ENCODE measurements at places on chromosomes 12 and 14.

DNA sequence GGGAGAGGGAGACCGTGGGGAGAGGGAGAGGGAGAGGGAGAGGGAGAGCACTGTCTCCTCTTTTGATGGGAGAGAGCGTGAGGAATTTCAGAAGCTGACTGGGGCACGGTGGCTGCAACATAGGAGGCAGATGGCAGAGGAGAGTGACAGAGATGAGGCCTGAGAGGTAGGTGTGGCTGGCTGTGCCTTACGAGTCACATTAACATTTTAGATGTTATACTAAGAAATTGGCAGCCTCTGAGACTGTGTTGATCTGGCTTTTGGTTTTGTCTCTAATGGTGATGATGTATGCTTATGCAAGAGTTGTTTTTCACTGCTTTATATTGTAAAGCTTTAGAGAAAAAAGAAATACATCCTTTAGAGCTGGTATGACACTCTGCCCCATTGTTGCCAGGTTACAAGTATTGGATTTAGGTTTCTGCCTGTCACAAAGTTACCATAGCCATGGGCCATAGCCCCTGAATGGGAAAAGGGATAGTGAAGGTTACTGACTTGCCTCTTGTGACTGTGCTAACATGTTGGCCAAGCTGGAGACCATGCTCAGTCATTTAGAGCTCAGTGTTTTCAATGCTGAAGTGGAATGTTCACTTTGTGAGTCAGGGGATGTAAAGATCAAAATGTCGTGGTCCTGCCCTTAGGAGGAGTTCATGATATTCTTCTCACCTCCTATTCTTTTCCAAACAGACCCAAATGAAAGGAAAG lies 186.2 kb downstream of the SYNE2 start:
- DNase-seq: no peak

- DNase-seq: no peak
Measured at GRCh38 chr14:30938617-30939016, 64.3 kb downstream of the COCH start.

DNA sequence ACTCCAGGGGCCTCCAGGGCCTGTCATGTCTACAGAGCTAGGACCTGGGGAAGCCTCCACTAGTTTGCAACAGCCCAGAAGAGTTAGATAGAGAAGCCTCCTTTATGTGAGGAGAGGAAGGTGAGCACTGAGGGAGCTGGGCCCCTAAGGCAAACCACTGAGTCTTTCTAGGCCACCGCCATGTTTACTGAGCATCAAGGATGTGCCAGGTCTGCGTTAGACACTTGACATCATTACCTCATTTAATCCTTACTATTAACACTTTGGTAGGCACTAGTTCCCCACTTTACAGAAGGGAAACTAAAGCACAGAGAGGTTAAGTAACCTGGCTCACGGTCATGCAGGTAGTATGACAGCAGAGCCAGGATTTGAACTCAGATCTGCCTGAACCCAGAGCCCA lies 12.9 kb downstream of the CTDSP2 start:
- DNase-seq: no peak

DNA sequence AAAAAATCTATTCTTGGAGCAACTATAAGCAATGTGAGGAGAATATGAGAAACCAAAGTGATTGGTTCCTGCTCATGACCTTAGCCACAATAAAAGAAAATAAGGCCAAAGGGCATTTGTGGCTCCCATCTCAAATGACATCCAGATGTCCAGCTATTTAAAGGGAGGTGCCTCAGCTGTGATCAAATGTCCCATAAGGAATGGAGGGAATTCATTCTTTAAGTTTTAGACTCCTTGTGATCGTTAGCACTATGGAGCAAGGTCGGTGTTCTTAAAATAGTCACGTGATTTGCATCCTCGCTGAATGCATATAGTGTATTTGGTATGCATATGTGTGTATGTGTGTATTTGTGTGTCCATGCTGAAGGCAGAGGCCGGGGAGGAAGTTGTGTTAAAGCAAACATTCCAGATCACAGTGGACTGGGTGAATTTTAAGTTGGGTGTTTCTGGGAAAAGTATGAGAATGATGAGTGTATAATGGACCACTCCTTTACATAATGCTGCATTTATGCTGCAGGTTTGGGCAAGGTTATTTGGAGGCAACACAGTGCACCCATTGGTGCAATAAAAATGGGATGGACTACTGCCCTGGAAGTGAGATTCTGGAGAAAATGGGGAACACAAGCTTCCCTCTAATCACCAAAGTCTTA lies 5.6 kb upstream of the E2F7 start:
- DNase-seq: peak; percentile 37

DNA sequence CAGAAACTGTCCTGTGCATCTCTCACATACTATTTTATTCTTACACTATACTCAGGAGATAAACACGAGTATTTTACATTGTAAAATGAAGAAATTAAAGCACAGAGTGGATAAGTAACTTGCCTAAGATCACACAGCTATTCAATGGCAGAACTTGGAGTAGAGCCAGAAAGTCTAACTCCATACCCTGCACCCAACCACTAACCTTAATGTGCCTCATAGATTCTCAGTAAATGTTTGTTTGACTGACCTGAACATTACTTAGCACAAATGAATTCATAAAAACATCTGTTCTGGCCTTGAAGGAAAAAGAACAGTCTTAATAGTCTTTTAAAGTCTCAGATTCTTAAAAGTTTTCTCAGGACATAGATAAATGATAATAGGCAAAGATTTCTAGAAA lies 83.5 kb upstream of the OVCH1 start:
- DNase-seq: no peak

GRCh38 chr12:110641521-110641920 lies 27.6 kb downstream of the TCTN1 start:
- DNase-seq: no peak

DNA sequence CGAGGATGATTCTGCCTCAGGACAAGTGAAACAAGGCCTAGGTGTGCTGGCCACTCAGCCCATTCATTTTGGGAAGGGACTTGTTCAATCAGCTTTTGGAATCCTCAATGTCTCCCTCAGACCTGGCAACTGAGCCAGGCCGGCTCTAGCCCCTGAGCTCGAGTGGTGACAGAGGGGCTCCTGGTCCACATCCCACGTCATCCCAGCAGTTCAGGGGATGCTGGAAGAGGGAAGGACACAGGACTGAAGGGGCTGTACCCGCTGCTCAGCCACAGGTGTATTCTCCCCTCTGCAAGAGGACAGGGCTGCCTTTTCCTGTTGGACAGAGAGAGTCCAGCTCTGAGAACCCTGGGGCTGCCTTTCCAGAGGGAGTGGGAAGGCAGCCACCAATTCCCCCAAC lies 244.6 kb upstream of the SFSWAP start:
- DNase-seq: no peak

Measured in activated CD4-positive, alpha-beta T cell treated with anti-CD3 and anti-CD28 coated beads, Interleukin-2, amount 10 ng/mL, durations not matched to agents 24 days and 14 days (primary cell).